ENCODE measurements at places on chromosomes 4 and X.

DNA sequence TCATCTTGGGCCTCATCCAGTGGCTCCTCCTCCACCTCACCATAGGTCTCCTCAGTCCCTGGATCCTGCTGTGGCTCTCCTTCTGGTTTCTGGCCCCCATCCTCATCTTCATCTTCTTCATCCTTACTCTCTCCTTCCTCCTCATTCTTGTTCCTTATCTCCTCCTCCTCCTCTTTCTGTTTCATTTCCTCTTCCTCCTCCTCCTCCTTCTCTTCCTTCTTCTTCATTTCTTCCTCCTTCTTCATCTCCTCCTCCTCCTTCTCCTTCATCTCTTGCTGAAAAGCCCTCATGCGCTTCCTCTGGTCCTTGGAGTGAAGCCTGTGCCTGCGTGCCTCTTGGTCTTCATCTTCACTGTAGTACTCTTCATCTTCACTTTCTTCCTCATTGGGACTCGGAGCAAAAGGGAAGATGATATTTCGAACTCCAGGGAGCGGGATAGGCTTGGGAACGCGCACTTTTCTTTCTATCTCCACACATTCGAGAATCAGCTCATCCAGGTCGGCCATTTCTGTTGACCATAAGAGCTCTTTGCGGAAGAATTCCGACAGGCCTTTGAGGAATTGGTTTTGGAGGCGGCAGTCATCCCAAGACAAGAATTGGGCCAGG is 1.5 kb downstream of the RTL5 start:
- no peak for DNase-seq

- peak; percentile 16 for DNase-seq
Observed at GRCh38 chr4:145195167-145195952, 15.0 kb upstream of the OTUD4 start.

- no peak for DNase-seq
Observed at GRCh38 chr4:8291701-8292477, 22.3 kb downstream of the HTRA3 start.

- no peak for DNase-seq
Observed at GRCh38 chrX:110836451-110836850, 40.8 kb upstream of the CHRDL1 start.

DNA sequence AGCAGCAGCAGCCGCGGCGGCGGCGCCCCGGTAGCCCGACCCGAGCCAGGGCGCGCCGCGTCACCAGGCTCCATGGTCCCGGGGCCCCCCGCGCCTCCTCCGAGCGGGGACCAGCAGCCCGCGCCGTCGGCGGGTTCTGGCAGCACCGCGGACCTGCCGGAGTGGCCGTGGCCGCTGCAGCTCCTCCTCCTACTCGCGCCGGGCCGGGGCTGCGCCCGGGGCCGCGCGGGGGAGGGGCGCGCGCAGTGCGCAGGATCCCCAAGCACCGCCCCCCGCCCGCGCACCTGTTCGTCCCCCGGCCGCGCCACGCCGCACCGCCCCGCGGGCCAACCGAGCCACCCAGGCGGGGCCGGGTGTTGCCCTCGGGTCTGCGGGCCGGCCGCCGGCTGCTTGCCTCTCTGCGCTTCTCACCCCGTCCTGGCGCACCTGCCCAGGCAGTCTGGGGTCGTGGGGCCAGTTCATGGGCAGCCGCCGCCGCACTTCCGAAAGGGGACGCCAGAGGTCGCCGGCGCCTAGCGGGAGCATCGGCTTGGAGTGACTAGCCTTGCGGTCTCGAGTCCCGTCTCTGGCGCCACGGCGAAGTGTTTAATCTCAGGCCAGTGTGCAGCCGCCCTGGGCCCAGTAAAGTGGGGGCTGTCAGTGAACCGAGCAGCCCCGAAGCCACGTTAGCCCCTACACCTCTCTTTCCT is at the start of gene SLC9A7:
SLC9A7 (minus strand) TSS at position 163 of the 689 bp plus-strand sequence; CDS start at position 74, 89 bp downstream.
- peak; percentile 52 for DNase-seq

GRCh38 chr4:8705161-8706145 is 112.9 kb downstream of the CPZ start:
- no peak for DNase-seq

DNA sequence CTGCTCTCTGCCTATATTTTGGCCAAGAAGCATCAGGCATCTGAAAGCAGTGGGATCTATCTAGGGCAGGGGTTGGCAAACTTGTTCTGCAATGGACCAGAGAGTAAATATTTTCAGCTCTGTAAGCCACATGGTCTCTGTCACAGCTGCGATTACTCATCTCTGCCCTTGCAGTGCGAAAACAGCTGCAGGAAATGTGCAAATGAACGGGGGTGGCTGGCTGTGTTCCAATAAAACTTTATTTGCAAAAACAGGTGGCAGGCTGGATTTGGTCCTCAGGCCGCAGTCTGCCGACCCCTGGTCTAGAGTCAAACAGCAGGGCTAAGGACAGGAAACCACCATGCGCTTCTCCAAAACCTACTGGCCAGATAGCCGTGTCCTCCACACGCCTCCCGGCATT is 48.6 kb downstream of the ACOX3 start:
- no peak for DNase-seq

DNA sequence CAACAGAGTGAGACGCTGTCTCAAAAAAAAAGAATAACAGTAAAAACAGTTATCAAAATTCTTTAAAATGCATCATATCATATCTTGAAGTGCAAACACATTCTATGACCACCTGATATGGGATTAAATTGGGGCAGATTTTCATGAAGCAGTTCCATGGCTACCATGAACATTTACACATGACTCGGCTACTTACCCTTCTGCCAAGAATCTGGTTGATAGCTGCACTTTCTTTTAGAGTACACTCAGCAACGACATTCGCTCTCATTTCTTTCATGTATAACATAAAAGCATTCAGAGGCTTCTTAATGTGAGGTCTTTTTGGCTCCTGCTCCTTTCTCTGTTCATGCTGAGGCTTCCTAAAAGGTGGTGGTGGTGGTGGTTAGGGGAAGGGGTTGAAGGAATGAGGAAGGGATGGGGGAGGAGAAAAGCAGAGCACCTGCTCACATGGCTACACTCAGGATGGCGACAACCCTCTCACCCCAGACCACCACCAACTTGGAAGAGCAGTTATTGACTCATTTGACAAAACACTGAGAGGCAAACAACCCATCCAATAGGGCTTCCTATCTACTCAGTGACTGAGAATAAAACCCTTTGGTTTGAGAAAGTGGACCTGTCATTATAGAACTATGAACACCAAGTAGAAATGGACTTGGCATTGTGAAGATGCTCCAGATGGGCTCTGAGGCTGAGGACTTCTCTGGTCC is 88.5 kb downstream of the HADH start:
- DNase-seq = no peak

- DNase-seq = no peak
Observed at GRCh38 chr4:26854701-26855100, 5.9 kb upstream of the STIM2 start.

DNA sequence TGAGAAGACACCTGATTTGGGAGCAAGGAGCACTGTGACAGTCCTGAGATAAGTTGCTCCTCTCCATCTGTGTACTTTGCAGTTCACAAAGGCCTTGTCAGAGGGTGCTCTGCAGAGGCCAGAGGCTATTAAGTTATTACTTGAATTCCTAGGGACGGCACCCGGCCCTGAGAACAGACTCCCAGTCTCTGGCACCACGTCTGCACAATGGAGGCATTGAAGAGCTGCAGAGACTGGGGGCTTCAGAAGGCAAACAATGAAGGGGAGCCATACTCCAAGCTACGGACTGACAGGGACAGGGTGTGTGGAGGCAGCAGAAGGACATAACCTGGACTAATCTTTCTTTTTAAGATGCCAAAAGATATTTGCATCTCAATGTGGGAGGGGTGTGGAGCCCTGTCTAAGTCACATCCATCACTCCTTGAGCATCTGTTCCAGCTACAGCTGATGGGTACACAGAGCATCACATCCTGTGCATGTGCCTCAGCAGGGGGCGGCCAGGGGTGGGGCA is 11.5 kb downstream of the RASGEF1B start:
- DNase-seq = peak; percentile 50

GRCh38 chr4:7598939-7599790 is 164.4 kb upstream of the PSAPL1 start:
- no peak for DNase-seq

DNA sequence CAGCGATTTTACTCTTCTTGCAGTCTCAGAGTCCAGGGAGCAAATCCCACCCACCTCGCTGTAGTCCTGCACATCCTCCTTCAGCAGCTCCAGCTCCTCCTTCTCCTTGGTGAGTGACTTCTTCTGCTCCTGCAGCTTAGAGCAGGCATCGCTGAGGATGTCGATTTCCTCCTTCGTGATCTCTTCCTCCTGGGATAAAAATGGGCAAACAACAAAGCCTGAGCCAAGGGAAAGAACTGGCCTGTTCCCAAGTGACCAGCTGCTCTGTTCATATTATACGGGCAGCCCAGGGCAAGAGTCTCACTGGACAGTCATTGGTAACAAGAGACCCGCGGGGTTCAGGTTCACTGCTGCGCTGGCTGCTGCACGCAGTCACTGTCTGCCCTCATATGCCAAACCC is 26.2 kb downstream of the FGFR3 start:
- no peak for DNase-seq

DNA sequence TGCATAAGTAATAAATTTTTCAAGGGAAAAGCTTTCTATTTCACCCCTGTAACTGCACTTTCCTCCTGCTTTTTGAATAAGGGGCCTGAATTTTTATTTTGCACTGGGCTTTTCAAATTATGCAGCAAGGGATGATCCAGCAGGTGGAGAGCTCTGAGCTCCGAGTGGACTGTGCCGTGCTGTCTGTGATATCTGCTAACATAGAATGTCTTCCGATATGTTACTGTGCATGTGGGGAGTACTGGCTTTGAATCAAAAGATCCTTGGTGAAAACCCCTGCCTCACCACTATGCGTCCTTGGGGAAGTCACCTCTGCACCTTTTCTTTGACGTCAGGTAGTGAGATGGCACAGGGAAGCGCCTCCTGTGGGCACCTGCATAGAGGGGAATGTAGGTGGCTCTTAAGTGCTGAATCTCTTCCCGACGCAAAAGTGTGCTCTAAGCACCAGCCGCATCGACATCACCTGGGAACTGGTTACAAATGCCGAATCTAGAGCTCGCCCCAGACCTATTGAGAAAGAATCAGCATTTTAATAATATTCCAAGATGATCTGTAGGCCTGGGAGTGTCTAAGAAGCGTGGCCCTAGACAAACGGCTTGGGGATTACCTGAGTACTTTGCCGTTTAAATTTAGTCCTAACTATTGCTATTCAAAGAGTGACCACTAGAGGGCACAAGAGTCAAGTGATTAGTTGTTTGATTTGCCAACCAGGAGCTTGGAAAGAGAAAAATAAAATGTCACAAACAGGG is 19.2 kb upstream of the WFS1 start:
- DNase-seq = no peak

DNA sequence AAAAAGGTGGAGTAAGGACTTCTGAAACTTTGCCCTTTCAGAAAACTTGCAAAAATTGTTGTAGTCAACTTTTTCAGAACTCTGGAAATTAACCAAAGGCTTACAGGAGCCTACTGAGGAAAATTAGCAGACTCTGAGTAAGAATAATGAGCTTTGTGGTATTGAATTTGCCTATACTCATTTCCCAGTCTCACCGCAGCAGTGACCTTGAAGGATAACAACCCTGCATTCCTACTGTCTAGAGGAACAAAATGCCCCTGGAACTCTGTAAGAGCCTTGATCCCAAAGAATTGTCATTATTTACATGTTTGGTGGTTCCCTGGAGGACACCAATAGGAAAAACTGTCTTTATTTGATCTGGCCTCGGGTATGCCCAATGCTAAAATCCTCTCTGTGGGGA is 57.9 kb downstream of the MND1 start:
- no peak for DNase-seq

GRCh38 chrX:45912316-45912715 is 632.9 kb downstream of the ZNF674 start:
- DNase-seq = no peak

GRCh38 chr4:11605597-11605996 is 176.9 kb upstream of the HS3ST1 start:
- DNase-seq = no peak

DNA sequence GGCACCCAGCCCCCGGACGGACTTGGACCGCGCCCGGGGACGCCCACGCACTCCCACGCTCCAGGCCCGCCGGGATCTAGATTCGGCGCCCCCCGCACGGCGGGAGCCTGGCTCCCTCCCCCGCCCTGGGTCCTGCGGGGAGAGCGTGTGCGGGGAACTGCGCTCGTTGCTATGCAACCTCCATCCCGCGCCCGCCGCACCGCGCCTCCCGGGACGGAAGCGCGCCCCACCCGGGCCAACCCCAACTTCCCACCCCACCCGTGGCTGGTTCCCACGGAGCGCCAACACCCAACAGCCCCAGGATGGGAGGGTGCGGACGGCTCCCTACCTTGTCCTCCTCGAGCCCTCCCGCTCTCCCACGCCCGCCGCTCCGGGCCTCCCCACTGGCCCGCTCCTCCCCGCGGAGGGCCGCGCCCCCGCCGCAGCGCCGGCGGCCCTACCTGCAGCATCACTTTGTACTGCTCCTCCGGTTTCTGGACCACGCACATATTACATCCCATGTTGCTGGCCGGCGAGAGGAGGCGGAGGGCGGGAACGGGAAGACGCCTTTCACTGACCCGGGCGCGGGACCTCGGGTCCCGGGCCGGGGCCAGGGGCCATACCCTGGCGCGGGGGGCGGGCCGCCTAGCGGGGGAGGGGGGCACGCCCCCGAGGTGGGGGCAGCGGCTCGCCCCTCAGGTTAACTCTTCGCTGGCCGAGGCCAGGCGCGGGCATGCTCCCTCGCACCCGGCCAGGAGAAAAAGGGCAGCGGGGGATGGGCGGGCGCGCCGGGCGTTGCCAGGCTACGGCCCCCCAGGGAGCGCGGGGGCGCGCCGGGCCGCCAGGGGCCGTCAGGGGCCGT is at the start of gene PDZD4:
PDZD4 (minus strand) TSS at position 746 of the 841 bp plus-strand sequence; CDS start at position 500, 246 bp downstream.
- DNase-seq = no peak

DNA sequence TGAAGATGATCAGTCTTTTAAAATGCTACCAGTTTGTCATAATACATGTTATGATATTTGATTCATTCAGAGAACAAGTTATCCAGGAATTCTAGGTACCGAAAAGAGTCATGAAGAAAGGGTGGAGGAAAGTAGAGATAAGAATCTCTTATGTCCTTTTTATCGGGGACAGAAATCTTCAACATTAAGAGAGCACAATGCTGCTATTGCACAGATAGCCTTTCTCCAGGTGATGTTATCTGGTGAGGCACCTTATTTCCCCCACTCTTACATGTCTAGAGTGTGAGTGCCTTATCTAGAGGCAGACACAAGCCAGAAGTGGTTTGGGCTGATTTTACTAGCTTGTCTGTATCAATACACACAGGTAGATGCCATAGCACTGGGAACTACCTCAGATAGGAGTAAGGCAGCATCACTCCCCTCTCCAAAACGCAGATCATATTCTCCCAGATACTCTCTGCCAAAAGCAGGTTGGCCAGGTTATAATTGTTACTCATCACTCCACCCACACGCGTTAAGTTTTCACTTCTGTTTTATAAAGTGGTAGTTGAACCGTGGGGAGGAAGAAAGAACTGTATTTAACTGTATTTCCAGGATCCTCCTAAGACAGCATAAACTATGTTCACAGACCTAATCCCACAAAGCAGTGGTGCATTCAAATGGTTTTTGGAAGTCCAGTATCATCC is 38.4 kb downstream of the AREG start:
- no peak for DNase-seq

GRCh38 chr4:103478734-103479133 is 241.1 kb downstream of the TACR3 start:
- no peak for DNase-seq
